ENCODE measurements at places on chromosomes 1 and 21.

DNA sequence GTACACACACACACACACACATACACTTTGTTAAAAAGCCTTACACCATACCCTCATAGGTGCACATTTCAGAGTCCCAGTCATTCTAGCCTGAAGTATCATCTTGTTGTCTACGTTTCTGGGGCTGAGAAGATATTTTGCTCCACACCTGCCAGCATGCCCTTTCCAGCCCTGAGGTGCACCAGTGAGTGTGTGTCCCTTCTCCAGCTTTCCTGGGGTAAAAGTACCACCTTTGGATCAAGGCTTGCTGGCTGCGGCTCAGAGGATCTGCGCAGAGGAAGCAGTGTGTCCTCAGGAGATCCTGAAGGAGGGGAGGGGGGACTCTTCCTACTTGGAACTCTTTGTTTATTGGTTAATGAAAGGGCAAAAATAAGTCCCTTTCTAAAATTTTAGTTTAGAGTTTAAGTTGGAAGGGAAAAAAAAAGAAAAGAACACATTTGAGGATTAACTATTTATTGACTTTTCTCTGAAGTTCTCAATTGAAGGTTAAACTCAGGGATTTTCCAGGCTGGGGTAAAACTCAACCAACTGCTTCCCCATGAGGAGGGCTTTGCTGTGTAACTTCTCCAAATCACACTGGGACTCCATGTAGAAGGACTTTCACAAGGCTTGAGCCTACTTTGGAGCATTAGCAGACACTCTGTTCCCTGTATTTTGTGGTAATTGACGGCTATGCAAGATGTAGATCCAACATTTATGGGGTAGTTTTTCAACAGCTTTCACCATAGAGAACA, 200.3 kb upstream of the SGIP1 start:
- DNase-seq = no peak

- DNase-seq = no peak
Measured at GRCh38 chr1:4653796-4654725, at the start of gene AJAP1. Gene AJAP1 (plus strand): TSS chr1:4654609. CDS start chr1:4655426, 817 bp downstream.

DNA sequence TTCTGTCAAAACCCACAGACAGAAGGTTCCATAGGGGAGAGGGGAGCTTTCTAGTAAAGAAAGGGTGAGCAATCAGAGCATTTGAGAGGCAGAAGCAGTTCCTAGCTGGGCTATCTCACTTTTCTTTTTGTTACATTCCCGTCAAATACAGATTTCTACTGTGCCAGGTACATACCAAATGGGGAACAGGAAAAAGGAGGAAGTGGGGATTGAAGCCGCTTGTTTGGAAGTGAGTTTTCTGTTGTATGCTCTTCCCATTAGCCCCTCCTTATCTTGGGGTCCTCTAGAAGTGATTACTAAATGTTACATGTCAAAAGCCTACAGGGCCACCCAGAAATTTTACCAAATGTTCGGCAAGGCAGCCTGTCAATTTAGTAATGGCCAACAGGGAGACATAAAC, 116.1 kb downstream of the PAPPA2 start:
- DNase-seq = no peak

DNA sequence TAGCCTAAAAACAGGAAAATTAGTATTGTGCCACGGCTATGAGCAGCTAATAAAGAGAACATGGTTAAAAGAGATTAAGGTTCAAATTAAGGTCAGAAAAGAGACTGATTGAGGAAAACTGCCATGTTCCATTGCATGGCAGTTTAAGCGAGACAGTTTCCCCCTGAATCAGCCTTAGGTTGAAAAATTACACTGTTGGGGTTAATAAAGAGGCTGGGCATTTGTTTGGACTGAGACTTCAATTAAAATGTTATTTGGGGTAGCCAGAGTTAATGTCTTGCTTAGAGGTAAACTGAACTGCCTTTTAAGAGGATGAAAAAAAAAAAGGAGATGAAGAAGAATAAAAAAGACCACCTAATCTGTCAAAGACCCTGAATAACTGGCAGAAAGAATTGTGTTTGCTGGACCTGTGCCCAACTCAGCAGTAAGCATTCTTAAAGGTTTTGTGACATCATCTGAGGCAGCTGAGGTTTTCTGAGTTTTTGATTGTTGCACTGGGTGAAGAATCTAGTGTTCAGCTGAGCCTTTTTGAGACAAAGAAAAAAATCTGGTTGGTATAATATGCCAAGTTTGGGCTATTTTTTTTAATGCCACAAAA, 17.7 kb upstream of the PROX1 start:
- no peak for DNase-seq

DNA sequence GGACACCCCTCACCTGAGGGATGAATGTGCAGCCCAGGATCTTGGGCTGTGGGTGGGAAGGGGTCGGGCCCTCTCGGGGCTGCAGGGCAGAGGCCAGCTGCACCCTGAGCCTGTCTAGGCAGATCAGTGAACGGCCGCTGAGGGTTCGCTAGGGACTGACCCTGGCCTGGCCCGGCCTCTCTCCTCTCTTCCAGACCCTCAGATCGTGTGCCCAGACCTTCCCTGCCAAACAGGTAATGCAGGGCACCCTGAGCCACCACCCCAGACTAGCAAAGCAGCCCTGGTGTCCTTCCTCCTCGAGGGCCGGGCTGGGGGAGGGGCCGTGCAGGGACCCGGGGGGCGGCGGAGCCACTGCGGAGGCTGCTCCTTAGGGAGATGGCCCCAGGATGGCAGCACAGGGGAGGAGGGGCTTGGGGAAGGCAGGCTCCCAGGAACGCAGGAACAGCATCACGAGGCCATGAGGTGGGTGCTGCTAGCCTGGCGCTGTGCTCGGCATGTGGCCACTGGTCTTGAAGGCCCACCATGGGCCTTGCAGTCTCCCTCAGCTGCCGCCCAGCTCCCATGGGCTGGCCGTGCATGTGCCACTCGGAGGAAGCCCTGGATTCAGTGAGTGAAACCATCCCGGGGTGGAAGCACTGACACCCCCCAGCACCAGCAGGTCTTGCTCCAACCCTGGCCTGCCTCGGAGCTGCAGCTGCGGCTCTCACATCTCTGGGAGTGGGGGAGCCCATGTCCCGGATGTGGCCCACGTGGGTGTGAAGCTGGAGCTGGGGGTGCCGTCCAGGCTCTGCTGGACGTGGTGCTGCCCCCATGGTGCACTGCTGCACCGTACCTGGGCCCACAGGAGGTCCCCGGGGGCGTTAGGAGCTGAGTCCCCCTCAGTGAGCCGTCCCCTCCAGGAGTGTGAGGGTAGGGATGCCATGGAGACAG, 28.7 kb downstream of the COL6A2 start:
- no peak for DNase-seq

DNA sequence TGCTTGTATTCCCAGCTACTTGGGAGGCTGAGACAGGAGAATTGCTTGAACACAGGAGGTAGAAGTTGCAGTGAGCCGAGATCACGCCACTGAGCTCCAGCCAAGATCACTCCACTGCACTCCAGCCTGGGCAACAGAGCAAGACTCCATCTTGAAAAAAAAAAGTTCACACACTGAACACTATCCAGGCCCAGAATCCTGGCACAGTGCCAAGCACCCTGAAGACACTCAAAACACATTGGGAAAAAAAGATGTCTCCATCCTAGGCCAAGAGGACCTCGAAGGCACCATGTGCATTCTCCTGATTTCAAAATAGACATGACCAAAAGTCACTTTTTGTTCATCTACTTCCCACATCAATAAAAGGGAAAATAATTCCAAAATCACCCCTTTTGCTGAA, 38.7 kb downstream of the SLC9A1 start:
- DNase-seq = peak; percentile 42

- DNase-seq = peak; percentile 89
Measured at GRCh38 chr1:19648689-19649088, 4.6 kb downstream of the NBL1 start.

DNA sequence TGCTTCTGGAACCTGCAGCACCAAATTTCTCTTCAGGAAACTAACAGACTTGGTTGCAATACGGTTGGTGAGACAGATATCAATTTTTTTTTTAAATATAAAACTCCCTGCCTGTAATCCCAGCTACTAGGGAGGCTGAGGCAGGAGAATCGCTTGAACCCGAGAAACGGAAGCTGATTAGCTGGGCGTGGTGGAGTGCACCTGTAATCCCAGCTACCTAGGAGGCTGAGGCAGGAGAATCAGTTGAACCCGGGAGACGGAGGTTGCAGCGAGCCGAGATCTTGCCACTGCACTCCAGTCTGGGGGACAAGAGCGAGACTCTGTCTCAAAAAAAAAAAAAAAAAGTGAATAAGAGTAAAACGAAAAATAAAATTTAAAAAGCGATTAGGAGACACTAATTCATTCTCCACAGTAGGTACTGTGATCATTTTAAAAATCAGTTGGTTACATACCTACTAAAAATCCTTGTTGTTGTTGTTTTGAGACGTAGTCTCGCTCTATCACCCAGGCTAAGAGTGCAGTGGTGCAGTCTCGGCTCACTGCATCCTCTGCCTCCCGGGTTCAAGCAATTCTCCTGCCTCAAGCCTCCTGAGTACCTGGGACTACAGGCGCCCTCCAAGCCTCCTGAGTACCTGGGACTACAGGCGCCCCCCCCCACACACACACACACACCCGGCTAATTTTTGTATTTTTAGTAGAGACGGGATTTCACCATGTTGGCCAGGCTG, 796 bp upstream of the RBM8A start:
- DNase-seq = no peak

GRCh38 chr1:5428351-5428750, 563.9 kb downstream of the NPHP4 start:
- peak; percentile 90 for DNase-seq

DNA sequence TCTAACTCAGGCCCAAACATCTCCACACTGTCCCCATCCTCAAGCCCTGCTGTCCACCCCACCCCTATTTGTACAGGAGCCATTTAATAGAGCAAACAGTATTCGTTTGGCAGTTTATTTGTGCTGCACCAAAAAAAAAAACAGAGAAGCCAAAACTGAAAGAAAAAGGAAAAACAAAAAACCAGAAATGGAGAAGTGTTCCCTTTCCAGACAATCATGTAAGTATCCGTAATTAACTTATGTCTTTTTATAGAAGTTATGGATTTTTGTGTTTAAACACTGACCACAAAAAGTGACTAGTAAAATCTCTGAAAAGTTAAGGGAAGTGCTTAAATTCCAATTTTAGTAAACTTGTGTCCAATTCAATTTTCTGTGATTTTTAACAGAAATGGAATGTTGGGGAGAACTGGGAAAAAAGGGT, 40.4 kb upstream of the ZBTB18 start:
- no peak for DNase-seq

DNA sequence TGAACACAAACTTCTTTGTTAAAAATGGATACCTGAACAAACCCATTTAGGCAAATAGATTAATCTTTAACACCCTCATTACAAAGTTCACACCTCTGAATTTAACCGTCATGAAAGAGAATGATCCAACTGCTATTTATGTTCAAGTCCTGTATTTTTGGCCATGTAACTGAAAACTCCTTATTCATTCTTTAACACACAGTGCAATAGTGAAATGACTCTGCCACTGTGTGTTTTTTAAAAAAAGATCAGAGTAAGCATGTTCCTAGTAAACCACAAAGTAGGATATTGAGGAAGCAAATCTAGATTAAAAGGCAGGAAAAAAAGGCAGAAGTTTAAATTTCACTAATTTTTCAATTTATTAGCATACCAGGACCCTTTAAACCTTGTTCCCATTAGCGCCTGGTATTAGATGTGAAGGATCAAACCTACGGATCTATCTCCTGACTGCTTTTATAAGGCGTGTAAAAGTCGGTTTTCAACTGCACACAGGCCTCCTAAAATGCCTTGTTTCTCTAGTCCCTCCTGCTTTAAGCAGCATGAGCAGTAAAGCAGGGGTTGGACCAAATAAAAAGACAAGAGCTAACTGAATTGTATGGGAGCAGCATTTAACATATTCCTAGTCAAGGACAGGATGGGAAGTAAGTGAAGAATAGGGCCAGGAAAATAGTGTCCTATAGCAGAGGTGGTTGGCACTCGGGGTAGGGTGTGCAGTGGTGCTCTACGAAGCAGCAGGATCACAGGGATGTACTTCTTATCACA, 33.4 kb downstream of the NUCKS1 start:
- no peak for DNase-seq

- DNase-seq = no peak
Measured at GRCh38 chr21:38247738-38248510, 8.9 kb upstream of the KCNJ15 start.

GRCh38 chr1:101050869-101051268, 25.3 kb upstream of the DPH5 start:
- DNase-seq = no peak

DNA sequence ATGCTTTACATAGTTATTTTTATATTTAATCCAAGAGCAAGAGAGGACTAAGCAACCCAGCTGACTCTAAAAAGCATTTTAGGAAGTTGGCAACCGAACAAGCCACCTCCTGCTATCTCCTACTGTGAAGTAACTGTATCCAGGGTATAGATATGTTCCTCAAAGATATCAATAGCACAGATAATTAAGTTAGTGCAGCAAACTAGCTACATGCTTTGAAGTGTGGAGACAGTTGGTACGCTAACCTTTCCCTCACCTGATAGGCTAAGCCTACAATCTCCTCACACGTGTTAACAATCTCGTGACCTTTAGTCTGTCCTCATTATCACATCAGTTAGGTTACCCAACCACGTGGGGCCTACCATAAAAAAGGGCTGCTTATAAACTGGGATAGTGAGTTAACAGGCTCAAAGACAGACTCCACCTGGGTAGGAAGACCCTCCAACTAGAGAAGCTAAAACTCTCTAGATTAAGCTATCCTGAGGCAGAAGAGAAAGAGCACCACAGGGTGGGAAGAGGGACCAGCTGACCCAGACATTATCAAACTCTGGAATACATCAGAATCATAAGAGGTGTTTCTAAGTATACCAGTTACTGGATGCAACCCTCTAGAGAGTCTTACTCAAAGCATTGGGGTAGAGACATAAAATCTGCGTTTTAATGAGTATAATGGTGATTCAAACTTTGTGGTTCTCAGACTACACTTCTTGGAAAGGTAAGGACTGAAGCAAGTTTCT, 340.1 kb upstream of the ESRRG start:
- DNase-seq = no peak

GRCh38 chr1:212583643-212584042, 24.9 kb upstream of the ATF3 start:
- no peak for DNase-seq

DNA sequence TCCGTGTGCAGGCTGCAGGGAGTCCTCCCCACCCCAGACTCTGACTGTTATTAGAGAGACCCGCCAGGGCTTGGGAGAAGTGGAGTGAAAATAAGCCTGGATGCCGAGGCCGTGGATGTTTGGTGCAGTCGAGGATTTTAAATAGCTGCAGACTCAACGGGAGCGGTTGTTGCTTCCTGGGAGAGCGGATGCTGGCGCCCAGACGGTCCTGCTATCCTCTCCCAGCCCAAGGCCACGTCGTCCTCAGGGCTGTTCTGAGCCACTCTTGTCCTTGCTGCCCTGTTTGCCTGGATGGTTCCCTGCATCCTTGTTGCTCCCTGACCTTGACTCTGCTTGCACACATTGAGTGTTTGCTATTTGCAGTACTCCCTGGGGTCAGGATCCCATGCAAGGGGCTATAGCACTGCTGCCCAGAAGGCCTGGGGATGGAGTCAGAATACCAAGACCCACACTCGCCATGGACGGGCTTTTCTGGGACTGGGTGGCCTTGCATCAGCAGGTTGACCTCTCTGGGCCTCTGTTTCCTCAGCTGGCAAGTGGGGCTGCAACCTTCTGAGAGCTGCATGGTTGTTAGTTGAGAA, 205.3 kb upstream of the C1orf174 start:
- no peak for DNase-seq

- DNase-seq = peak; percentile 84
Measured at GRCh38 chr1:101371259-101371658, 134.4 kb downstream of the S1PR1 start.

GRCh38 chr1:224188286-224188685, 5.2 kb downstream of the DEGS1 start:
- no peak for DNase-seq

GRCh38 chr1:119915517-119915916, 19.2 kb upstream of the ADAM30 start:
- no peak for DNase-seq

Measured in MCF 10A (cell line).